ENCODE measurements at places on chromosomes 1 and 21.

DNA sequence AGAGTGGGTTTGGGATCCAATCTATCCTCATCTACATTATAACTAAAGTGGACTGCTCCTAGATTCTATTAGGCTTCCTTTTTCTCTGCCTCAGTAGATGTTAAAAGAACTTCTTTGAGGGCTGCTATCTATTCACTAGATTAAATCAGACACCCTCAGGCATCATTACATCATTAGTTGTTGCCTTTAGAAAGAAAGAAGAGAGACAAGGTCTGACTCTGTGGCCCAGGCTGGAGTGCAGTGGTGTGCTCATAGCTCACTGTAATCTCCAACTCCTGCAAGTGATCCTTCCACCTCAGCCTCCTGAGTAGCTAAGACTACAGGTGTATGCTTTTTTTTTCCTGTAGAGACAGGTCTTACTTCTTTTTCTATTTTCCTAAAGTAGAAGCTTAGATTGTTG lies 71.1 kb upstream of the EXO1 start:
- no peak for DNase-seq

- no peak for DNase-seq
These were observed 59.7 kb downstream of the ERICH3 start for GRCh38 chr1:74613894-74614293.

DNA sequence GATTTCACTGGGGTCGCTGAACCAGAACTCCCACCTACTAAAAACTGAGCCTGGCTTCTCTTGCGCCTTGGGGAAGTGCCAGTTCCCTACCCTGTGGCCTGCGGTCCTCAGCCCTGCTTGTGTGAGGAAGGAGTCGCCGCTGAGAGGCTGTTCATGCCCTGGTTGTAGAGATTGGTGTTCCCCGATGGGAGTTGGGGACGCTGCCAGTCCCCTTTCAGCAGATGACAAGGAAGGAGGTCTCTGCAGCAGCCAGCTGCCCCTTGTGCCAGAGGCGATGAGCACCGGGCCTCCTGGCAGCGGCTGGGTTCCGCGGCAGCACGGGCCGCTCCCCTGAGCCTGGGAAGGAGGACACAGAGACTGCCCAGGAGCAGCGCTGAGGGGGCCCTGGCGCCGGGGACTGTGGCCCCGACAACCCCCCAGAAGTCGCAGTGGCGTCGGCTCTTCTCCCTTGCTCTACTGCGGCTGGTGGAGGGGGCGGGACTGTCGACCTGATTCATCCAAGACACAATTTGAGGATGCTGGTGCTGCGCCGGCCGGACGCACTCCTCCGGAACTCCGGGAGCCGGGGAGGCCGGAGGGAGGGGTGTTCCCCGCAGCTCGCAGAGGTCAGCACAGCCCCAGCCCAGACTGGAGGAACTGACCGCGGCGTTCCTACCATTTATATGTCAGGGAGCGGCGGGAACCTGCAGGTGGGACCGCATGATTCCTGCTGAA lies 12.0 kb upstream of the ADORA3 start:
- DNase-seq = peak; percentile 59

DNA sequence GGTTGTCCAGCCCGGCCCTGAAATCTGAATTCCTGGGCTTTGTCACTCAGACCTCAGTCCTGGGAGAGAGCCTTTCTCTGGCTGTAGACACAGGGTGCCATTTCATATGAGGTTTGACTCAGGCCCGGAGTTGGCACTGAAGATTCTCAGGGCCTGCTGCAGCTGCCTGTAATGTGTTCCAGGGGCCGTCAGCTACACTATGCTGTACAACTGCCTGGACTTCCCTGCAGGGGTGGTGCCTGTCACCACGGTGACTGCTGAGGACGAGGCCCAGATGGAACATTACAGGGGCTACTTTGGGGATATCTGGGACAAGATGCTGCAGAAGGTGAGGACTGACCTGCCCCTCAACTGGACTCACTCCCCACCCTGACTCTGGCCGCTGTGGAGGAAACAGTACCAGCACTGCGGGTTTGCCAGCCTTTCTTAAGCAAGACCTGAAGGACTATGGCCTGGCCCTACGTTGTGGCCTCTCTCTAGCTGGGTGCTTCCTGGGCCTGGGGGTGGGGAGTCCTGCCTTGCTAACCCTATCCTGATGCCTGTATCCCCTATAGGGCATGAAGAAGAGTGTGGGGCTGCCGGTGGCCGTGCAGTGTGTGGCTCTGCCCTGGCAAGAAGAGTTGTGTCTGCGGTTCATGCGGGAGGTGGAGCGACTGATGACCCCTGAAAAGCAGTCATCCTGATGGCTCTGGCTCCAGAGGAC lies 18.9 kb downstream of the FAAH start:
- no peak for DNase-seq

DNA sequence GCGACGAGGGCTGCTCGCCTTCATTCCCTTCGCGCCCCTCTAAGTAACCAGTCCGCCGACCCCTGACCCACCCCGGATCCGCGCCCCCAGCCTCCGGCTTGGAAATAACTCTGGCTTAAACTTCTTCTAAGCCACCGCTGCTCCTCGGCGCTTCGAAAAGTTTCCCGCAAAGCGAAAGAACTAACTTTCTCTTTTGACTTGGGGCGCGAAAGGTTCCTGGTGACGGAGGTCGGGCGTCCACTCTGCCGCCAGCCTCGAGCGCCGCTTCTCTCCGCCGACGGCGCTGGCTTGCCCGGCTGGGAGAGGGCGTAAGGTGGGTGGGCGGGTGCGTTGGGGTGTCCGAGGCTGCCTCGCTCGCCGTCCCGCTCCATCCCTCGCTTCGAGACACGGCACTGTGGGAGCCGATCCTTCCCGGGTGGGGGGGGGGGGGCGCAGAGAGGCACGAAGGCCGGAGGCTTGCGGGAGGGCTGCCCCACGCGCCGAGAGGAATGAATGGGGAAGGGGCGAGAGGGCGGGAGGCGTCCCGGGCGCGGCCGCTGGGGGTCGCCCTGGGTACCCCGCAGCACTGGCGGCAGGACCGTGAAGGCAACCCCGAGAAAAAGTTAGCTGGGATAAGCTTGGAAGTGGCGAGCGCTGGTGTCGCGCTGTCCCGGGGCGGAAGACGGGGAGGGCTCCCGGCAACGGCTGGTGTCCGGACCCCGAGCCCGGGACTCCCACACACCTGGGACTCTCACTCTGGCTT lies 569 bp downstream of the ATF3 start:
- DNase-seq = peak; percentile 58

DNA sequence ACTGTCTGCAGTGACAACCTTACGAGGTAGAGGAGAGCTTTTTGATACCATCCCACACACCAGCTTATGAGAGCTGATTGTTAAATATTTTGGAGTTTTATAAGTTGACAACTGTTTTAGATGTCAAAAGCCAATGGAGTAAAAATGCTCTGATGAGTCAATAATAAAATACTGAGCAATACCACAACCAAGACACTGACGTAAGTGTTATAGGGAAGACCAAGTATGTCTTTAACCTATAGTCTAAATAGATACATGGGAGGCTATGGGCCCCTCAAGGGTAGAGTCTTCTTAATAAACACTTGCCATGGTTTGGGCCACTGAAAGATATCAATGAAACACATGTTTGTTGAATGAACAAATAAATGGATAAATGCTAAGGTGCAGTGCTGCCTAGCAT lies 49.2 kb downstream of the DUSP10 start:
- DNase-seq = no peak

- no peak for DNase-seq
These were observed 2.2 kb upstream of the MAGI3 start for GRCh38 chr1:113388017-113388620.

DNA sequence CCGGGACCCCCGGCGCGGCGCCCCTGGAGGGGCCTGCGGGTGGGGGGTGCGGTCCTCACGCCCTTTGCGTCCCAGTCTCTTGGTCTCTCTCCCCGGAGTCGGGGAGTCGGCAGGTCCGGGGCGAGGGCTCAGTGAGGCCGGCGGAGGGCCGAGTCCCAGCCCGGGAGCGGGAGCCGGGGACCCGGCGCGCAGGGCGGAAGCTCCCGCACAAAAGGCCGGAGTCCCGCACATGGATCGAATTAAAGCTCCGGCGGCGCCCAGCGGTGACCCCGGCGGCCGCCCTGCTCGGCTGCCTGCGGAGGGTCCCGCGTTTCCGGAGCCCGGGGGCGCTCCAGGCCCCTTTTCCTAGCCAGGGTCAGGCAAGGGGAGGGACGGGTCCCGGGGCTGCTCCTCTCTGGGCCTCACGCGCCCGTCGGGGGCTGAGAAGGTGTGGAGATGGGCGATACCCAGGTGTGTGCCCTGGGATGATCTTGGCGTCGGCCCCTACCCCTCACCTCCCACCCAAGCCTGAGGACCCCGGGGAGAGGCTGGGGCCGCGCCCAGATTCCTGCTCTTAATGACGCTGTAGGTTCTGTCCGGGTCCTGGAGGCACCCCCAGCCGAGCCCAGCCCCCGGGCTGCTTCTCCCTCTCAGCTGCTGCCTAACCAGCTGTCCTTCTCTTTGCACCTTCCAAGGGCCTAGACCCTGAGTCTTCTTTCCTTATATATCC lies 512 bp downstream of the FBLIM1 start:
- no peak for DNase-seq

GRCh38 chr1:12756768-12757413 lies 10.9 kb downstream of the CFAP107 start:
- no peak for DNase-seq

- DNase-seq = peak; percentile 73
These were observed 1.1 kb downstream of the CKS1B start for GRCh38 chr1:154975409-154976059.

DNA sequence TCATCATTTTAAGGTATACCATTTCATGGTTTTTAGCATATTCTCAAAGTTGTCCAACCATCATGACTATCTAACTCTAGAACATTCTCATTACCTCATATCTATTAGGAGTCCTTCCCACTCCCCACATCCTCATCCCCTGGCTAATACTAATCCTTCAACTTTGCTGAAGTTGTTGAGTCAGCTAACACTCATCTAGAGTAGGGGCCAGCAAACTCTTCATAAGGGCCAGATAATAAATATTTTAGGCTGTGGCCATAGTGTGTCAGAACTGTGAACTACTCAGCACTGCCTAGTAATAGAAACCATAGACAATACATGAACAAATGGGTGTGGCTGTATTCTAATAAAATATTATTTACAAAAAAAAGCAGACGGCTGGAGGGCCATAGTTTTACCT lies 43.0 kb downstream of the TOR3A start:
- DNase-seq = no peak

DNA sequence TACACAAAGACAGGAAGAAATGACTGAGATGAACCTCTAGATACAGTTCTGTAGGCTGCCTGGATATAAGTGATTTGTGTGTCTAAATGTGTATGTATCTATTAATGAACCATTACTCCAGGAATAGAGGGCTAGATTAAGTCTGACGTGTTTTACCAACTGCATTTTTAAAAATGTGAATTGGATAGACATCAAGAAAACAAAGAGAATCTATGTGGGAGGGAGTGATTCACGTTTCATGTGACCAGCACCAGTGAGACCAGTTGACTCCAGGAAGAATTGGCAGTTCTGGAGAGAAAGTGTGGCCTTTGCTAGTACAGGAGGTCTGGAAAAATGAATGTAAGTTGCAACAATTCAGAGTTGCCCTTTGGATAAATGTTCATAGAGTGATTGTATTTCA lies 53.4 kb upstream of the RGS21 start:
- no peak for DNase-seq

DNA sequence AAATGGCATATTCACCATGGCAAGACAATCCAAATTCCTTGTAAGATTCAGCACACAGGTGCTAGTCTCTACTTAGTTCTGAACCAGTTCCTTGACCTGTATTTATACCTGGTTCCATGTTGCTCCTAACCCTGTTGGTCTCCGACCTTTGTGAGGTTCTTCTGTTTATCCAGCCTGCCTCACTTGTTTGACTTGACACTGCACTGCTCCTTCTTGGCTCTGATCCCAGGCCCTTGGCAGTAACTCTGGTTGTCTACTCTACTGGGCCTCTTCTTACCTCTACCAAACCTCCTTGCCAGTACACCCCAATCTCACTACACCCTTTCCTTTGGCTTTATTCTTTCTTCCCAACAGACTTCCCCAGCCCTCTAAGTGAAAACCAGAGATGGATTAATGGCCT lies 419.4 kb upstream of the USP24 start:
- no peak for DNase-seq

DNA sequence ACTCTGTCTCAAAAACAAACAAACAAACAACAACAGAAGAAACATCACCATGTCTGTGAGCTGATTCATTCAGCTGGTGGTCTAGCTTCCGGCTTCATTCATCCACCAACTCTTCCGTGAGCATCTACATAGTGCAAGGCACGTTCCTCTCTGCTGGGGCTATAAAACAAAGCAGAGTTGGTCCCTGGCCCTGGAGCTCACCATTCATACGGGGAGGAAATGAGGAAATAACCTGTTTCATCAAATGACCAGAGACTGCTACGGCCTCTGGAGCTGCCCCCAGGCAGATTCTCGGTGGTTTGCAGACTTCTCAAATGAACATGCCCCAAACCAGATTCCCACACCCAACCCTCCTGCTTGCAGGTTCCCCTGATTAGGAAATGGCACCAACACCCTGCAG lies 41.0 kb upstream of the ID3 start:
- DNase-seq = no peak

DNA sequence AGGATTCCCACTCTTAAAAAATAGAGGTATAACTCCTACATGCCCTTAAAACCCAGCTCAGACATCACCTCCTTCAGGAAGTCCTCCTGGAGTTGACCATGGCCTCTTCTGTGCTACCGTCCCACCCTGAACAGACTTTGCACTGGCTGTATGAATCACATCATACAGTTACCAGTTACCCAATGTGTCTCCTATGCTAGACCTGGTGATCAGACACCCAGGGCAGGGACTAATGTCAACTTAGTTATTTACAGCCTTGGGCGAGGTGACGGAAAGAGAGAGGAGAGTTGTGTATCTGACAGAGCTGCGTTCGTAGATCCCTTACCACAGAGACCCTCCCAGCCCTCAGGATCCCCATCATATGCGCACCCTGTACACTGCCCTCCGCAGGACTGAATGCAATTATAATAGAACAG lies 72.7 kb downstream of the SLC66A1 start:
- no peak for DNase-seq

- DNase-seq = no peak
These were observed 116.7 kb downstream of the DMRTB1 start for GRCh38 chr1:53575955-53576320.

DNA sequence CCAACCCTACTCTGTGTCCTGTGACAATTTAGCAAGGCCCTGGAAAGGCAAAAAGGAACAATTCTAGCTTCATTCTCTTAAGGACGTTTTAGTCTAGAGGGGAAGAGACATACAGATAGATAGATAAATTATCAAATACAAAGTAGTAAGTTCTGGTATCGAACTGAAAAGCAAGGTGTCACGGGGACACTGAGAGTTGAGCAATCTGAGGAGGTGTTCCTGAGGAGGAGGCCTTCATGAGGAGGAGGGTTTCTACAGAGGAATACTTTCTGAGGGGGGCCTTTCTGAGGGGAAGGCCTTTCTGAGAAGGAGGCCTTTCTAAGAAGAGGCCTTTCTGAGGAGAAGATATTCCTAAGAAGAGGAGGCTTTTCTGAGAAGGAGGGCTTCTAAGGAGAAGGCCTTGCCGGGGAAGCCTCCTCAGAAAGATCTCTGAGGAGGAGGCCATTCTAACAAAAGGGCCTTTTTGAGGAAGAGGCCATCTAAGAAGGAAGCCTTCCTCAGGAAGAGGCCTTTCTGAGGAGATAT lies 155.9 kb upstream of the COA6 start:
- DNase-seq = no peak

All from activated CD4-positive, alpha-beta T cell treated with anti-CD3 and anti-CD28 coated beads for 48 hours (primary cell).